Stimulated activated CD4-positive, alpha-beta T cell treated with anti-CD3 and anti-CD28 coated beads, Interleukin-15, amount 100 ng/mL, for 48 hours (primary cell): ENCODE measurements at places on chromosomes 16 and 17.
A peak's percentile ranks its signal among the peaks of the same experiment; 100 is the strongest.

GRCh38 chr17:2737693-2738092 lies 11.8 kb downstream of the CCDC92B start:
- DNase-seq, result no peak

DNA sequence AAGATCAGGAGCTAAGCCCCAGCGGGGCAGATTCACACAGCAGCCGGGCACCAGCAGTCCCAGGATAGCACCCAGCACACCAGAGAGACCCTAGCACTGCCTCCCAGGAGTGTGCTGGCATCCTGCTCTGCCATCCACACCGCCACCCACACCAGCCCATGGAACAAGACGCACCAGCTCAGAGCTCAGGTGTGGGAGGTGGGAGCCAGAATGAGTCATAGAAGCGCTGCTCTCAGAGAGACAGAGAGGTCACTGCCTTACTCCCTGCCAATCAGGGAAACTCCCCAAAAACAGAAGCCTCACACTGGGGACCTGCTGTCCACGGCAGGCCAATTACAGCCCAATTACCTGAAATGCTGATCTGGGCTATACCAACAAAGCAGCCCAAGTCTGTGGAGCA lies 64.9 kb downstream of the CDYL2 start:
- DNase-seq, result peak; percentile 9

GRCh38 chr16:4350365-4350786 lies 745 bp downstream of the PAM16 start:
- DNase-seq, result no peak

DNA sequence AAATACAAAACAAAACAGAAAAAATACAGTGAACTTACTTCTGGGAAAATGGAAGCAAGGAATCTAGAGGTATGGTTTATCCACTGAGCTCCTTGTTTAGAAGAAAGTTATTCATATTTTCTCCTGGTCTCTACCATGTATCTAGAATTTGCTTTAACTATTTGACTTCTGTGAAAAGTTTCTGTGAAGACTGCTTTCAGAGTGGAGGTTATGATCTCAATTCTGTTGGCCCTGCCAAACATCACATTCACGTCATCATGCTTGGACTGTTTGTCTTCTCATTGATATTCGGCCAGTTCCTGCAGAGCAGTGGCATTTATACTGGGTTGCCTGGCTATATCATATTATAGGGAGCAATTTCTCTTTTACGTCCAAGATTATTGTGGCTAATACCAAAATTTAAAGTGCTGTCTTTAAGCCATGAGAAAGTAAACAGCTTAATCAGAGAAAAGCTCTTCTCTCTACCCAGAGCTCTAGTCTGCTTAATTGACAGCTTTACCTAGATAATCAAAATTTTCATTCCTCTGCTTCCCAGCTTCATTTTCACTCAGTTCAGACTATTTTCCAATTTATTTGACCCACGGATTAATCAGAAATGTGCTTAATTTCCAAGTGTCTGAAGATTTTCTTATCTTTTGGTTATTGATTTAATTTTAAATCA lies at the start of gene ABCA8:
ABCA8 (minus strand) TSS at position 212 of the 661 bp plus-strand sequence. CDS start 13,358 bp downstream, outside the sequence.
- DNase-seq, result no peak

DNA sequence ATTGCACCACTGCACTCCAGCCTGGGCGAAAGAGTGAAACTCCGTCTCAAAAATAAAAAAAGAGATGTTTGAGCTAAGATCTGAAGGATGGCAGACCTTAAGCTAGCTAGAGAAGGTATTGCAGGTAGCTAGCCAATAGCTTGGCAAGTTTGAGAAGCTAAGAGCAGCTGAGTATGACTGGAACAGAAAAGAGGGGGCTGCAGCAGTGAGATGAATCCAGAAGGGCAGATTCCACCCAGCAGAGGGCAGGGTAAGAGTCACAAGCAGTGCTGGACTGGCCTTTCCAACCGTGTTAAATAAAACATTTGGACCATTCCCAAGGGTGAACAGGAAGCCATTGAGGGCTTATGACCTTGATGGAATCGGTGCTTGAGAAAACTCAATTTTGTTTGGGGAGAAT lies 5.7 kb upstream of the PHAF1 start:
- no peak for DNase-seq

DNA sequence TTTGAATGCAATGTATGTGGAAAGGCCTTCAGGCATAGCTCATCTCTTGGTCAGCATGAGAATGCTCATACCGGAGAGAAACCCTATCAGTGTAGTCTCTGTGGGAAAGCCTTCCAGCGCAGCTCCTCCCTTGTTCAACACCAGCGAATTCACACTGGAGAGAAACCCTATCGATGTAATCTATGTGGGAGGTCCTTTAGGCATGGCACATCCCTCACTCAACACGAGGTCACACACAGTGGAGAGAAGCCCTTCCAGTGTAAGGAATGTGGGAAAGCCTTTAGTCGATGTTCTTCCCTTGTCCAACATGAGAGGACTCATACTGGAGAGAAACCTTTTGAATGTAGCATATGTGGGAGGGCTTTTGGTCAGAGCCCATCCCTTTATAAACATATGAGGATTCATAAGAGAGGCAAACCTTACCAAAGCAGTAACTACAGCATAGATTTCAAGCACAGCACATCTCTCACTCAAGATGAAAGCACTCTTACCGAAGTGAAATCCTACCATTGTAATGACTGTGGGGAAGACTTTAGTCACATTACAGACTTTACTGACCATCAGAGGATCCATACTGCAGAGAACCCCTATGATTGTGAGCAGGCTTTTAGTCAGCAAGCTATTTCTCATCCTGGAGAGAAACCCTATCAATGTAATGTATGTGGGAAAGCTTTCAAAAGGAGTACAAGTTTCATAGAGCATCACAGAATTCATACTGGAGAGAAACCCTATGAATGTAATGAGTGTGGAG lies 24.7 kb downstream of the ZFP90 start:
- DNase-seq, result no peak

DNA sequence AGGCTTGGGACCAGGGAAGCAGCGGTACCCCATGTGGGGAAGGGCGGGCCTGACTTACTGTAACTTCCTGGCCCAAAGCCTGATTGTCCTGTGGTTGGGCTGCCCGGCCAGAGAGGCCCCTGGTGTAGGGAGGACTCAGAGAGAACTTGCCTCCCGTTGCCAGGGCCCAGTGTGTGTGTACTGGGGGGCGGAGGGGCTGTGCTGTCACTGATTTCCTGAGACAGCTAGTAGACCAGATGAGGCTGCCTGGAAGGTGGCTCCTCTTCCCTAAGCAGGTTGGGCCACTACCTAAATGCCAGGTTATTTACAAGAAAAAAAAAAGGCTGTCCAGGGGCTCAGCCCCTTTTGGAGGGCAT lies 16.7 kb downstream of the SOCS3 start:
- DNase-seq, result no peak
